NAMALWA (cell line): ENCODE measurements at places on chromosomes 3 and 15.
A peak's percentile ranks its signal among the peaks of the same experiment; 100 is the strongest.

- no peak for DNase-seq
Observed at GRCh38 chr15:74207652-74208440, 5.3 kb upstream of the STRA6 start.

GRCh38 chr15:81516461-81516860 lies 142.4 kb upstream of the TMC3 start:
- no peak for DNase-seq

DNA sequence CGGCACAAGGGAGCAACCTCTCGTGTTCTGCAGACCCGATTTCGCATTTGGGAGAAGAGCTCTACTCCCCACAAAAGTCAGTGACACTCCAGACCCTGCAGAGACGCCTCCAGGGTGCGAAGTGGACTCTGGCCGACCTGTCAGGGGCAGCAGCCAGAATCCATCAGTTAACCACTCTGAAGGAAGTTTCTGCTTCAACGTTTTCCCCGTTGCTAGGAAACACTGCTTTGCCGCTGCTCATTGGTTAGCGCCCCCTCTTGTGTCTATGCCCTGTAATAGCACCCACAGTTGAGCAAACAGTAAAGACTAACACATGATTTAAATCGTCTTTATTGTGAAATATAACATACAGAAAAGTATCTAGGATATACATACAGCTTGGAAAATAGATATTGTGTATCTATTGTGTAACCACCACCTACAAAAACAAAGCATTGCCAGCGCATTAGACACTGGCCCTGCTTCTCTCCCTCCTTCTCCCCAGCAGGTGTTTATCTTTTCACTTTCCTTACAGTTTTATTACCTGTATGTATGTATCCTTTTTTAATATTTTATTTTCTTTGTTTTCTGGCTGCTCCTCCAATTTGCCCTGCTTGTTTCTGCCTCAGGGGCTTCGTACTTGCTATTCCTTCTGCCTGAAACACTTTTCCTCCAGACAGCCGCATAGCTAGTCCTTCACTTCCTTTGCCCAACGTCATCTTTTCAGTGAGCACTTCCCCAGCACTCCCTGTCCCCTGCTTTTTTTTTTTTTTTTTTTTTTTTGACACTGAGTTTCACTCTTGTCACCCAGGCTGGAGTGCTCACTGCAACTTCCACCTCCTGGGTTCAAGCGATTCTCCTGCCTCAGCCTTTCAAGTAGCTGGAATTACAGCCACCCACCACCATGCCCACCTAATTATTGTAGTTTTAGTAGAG lies 38.8 kb downstream of the TMEM40 start:
- peak; percentile 88 for DNase-seq

DNA sequence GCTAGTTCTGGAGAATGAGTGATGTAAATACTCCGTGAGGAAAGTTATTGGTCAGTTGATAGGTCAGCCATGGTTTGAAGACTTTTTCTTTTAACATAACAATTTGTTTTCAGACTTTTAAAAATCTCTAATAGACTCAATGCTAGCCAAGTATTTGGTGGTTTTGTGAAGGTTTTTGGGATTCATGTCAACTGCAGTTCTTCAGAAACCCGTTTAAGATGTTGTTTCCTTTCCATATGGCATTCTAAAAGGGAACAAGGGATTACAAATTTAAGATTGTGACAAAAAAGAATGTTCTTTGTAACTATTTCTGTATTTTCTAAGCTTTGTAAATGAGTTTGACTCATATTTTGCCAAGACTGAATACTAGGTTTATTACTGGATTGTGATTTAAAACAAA lies 281.7 kb upstream of the COL8A1 start:
- DNase-seq = no peak

DNA sequence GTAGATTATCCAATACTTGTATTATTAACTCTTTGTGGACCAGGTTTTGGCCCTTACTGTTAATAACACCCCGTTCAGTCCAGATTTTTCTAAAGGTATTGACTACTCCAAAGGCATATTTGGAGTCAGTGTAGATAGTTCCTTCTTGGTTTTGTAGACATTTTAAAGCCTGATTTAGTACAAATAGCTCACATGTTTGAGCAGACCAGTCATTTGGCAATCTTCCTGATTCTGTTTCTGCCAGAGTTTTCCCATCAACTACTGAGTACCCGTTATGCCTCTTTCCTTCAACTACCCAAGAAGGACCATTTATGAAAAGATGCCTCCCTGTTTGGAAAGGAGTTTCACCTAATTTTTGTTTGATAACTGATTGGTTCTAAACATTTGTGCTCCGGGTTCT lies 82.0 kb downstream of the CHCHD4 start:
- DNase-seq = no peak

GRCh38 chr15:23422099-23422945 lies 24.7 kb downstream of the GOLGA6L2 start:
- DNase-seq = no peak

DNA sequence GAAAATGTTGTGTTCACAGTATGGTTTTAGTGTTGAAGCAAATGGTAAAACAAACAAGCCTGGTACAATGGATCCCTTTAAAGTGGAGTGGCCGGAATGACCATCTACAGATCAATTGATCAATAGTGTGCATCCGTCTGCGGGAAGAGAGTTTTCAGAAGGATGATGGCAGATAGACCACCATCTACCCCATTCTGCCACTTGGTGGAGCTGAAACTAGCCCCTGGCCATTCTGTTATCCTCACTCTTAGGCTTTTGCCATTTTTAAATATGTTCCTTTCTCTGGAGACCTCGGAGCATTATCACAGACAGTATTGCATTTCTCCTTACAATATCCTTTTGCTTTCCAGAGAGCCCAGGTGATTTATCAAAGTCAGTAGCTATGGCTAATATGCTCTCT lies 258.9 kb upstream of the CFAP20DC start:
- no peak for DNase-seq

GRCh38 chr3:139301183-139301582 lies 42.6 kb upstream of the MRPS22 start:
- no peak for DNase-seq

- no peak for DNase-seq
Observed at GRCh38 chr3:108806316-108806715, 16.3 kb upstream of the TRAT1 start.

DNA sequence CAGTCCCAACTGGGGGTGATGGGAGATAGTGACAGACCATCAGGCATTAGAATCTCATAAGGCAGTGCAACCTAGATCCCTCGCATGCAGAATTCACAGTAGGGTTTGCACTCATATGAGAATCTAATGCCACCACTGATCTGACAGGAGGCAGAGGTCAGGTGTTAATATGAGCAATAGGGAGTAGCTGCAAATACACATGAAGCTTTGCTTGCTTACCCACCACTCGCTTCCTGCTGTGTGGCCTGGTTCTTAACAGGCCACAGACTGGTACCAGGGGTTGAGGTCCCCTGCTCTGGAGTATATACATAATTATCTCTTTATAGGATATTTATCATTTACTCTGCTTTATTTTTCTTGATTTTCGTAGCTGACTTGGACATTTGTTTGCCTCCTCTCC lies 36.0 kb upstream of the ZMAT3 start:
- no peak for DNase-seq

GRCh38 chr15:91473894-91474545 lies 374.0 kb downstream of the SV2B start:
- no peak for DNase-seq

- no peak for DNase-seq
Observed at GRCh38 chr3:31268868-31269267, 263.9 kb upstream of the STT3B start.

- DNase-seq = no peak
Observed at GRCh38 chr15:62469478-62469873, 304.4 kb upstream of the C2CD4B start.

- peak; percentile 7 for DNase-seq
Observed at GRCh38 chr3:58581328-58582091, 4.3 kb upstream of the FAM107A start.

DNA sequence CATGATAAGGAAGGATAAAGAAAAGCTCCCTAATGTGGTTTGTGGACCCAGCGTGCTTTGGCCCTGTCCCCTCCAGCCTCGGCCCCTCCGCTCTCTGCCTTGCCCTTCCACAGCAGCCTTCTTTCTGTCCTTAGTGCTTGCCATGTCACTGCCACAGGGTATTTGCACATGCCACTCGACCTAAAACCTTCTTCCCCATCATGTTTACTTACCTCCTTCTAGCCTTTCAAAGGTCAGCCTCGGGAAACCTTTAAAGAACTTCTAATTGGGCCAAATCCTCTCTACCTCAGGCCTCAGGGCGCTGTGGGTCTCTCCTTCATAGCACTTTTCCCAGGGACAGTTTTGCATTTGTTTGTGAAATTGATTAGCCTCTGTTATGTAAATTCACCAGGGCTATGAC lies 73.0 kb downstream of the SCN11A start:
- no peak for DNase-seq

DNA sequence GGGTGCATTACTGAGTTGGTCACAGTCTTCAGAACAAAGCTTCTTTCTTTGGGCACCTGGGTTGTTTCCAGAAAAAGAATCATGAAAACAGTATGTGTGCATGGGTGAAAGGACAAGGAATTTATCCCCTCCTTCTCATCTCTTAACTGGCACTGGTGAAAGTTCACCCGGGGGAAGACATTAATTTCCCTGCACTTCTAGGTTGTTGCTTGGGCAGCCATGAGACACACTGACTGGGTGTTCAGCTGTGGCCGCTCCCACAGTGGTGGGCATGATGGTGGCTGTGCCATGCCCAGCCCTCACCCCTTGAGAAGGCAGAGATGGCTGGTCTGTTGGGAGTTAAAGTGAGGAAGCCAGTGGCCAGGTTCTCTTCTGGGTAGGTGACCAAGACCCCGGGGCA lies 16.6 kb upstream of the KY start:
- no peak for DNase-seq

DNA sequence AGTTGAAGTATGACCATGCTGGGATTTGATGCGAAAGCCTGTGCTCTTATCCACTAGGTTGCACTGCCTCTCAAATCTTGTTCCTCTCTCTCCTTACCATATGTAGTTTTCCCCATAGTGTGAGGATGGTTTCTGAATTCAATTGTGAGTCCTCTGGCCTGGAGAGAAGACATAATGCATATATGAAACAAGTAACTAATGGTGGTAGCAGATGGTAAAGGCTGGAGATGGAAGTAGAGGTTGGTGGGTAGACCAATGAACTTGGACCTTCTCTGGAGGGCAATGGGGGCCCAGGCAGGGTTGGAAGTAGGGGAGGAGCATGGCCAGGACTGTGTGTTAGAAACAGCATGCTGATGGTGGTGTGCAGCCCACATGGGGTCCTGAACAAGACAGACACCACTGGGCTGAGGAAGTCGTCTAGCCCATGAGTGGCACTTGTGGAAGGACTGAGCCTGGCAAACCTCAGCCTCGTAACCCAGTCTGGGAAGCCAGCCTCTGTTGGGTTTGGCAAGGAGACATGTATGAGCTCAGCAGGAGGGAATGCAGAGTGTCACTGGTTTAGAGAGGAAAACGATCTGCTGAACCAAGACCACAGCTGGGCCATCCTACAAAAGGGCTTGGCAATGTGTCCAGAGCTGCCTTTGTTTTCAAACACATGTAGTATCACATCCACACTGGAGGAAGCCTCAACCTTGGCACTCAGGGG lies 18.5 kb upstream of the LMCD1 start:
- no peak for DNase-seq

- no peak for DNase-seq
Observed at GRCh38 chr3:16332904-16333426, 68.0 kb downstream of the OXNAD1 start.

DNA sequence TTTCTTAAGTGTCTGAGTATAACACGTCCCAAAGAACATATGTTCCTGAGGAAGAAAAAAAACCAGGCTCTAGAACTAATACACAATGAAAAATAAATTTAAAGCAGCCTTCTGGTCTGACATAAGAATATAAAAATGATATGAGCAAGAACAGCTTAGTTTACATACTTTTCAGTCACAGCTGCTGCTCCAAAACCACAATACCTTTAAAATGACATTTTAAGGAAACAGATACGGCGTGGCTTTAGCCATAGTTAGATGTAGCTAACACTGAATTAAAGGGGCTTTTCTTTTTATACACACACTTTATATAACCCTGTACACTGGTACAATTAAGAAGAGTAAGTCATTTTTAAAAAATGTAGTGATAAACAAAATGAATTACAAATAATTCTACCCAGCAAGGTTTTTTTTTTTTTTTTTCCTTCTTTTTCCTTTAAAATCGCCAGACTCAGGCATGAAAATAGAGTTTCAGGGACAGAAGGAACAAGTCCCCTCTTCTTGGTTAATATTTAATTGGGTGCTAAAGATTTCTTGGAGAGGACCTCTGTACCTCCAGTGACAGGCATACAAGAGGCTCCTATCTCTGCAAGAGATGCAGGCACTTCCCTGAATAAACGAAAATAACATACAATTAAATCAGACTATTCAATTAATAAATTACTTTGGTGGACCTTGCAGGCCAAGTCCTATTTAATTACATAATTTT lies 265.6 kb downstream of the FOXP1 start:
- DNase-seq = no peak

DNA sequence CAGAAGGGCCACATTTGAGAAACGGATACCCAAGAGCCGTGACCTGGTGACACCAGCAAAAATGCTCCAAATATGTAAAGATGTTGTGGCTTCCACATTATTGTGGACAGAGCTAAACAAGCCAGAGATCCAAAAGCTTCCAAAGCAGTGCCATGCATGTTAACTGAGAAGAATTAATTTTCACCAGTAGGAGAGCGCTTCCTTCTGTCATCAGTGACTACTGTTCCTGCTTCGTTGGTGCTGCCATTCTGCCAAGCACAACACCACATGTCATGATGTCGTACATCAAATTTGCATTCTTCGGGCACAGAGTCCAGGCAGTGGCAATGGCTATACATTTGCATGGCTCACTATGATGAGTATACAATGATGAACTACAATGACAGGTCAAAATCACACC lies 19.1 kb upstream of the CHST2 start:
- DNase-seq = no peak

- DNase-seq = no peak
Observed at GRCh38 chr3:74801924-74802323, 187.5 kb upstream of the CNTN3 start.

DNA sequence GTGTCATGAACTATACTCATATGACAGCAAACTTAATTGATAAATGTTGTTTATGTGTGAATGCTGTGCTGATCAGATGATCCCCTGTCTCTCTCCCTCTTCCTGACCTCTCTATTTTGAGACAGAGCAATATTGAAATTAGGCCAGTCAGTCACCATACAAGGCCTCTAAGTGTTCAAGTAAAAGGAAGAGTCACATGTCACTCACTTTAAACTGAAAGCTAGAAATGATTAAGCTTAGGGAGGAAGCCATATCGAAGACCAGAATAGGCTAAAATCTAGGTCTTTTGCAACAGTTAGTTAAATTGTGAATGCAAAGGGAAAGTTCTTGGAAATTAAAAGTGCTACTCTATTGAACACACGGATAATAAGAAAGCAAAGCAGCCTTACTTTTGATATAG lies 498.6 kb downstream of the ZPLD1 start:
- DNase-seq = no peak

GRCh38 chr15:86016750-86017149 lies 62.9 kb upstream of the AGBL1 start:
- no peak for DNase-seq

GRCh38 chr3:177820683-177821316 lies 623.5 kb upstream of the TBL1XR1 start:
- peak; percentile 40 for DNase-seq

GRCh38 chr3:180048103-180048502 lies 11.4 kb upstream of the PEX5L start:
- peak; percentile 15 for DNase-seq
